ENCODE measurements at places on chromosomes 2 and 18.

GRCh38 chr18:46630160-46630559 lies 26.9 kb downstream of the LOXHD1 start:
- H3K4me1 ChIP-seq = no peaks in the 10 kb centered on the region
- no peak overlapping the region for H3K27ac ChIP-seq
- H3K36me3 ChIP-seq = no peaks in the 10 kb centered on the region
- DNase-seq = no peak

GRCh38 chr18:61772293-61772848 lies 120.4 kb downstream of the RNF152 start:
- no peak overlapping the region for H3K27ac ChIP-seq
- H3K4me1 ChIP-seq = no peaks in the 10 kb centered on the region
- no peaks in the 10 kb centered on the region for H3K36me3 ChIP-seq
- DNase-seq = no peak

GRCh38 chr2:209471037-209471436 lies 47.2 kb downstream of the MAP2 start:
- no peak for DNase-seq
- no peak overlapping the region for H3K27ac ChIP-seq
- H3K27me3 ChIP-seq = no peaks in the 10 kb centered on the region
- no peaks in the 10 kb centered on the region for H3K36me3 ChIP-seq

DNA sequence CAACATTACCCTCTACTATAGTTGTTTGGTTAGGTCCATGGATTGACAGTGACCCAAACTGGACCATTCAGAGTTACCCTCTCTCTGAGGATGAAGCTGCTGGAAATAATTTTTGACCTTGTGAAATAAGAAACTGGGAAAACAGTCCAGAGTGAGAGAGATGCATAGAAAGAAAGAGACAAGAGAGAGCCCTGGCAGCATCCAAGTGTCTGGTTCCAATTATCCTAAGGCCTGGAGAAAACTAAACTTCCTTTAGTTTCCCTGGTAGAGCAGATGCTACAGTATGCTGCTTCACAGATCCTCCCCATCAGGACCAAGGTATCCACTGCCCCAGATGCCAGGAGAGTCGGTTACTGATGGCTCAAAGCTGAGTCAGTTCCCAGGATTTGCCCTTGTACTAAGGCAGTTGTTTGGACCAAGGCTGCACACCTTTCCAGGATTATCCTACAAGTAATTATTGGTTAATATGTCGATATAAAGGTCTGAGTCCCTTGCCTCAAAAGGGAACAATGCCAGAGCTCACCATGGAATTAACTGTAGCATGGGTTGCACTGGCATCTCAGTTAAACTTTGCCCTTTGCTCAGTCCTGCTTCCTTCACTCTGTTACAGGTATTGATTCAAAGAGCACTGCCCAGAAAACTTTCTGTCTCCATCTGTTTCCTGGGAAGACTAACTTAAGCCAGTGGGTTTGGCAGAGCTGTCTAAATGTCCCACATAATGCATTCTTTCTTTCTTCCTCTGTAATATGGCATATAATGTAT lies 14.6 kb upstream of the CHN1 start:
- no peak overlapping the region for H3K27ac ChIP-seq
- no peaks in the 10 kb centered on the region for H3K27me3 ChIP-seq
- H3K4me3 ChIP-seq = no peak overlapping the region
- H3K4me1 ChIP-seq = no peaks in the 10 kb centered on the region

GRCh38 chr2:35347561-35347960 lies 1008.0 kb upstream of the CRIM1 start:
- no peaks in the 10 kb centered on the region for H3K27me3 ChIP-seq
- no peaks in the 10 kb centered on the region for H3K4me1 ChIP-seq
- H3K4me3 ChIP-seq = no peak overlapping the region
- no peak for DNase-seq
- no peak overlapping the region for H3K27ac ChIP-seq
- no peaks in the 10 kb centered on the region for H3K36me3 ChIP-seq
